Nephron progenitor cell (in vitro differentiated cells): ENCODE measurements at places on chromosomes 3 and 15.

- H3K27me3 ChIP-seq, result peaks cover 6% of the 10 kb centered on the region
- peaks cover 41% of the 10 kb centered on the region for H3K4me1 ChIP-seq
- no peak overlapping the region for H3K4me3 ChIP-seq
- peaks cover 2% of the 10 kb centered on the region for H3K36me3 ChIP-seq
- H3K27ac ChIP-seq, result peak overlapping the region; percentile 62
Observed at GRCh38 chr3:63960048-63960711, 48.0 kb upstream of the SCAANT1 start.

DNA sequence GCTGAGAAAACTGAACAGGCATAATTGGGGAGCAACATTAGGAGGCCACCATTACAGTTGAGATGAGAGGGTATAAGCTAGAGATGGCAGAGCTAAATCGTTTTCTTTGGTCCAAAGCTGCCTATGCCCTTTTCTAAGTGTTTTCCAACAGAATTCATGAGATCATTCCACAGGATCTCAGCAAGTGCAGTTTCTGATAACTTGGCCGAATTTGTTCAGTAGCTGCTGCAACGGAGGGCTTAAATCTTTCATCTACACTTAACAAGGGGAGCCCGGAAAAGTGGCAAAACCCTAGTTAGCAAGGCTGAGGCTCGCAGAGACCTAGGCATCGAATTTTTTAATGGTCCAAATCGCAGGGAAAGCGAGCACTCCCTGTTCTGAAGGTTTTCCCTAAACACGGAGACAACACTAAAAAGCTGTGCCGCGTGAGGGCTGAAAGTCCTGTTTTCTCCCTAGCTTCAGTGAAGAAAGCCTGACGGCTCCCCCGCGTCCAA is 531 bp upstream of the BLOC1S6 start:
- H3K4me3 ChIP-seq, result peak overlapping the region; percentile 88
- peaks cover 3% of the 10 kb centered on the region for H3K27me3 ChIP-seq
- peaks cover 10% of the 10 kb centered on the region for H3K36me3 ChIP-seq
- H3K27ac ChIP-seq, result peak overlapping the region; percentile 100

DNA sequence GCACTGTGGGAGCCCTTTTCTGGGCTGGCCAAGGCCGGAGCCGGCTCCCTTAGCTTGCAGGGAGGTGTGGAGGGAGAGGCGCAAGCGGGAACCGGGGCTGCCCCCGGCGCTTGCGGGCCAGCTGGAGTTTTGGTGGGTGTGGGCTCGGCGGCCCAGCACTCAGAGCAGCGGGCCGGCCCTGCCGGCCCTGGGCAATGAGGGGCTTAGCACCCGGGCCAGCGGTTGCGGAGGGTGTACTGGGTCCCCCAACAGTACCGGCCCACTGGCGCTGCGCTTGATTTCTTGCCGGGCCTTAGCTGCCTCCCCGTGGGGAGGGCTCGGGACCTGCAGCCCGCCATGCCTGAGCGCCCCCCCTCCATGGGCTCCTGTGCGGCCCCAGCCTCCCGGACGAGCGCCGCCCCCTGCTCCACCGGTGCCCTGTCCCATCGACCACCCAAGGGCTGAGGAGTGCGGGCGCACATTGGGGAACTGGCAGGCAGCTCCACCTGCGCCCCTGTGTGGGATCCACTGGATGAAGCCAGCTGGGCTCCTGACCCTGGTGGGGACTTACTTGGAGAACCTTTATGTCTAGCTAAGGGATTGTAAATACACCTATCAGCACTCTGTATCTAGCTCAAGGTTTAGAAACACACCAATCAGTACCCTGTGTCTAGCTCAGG is 707.7 kb downstream of the GRM7 start:
- H3K27me3 ChIP-seq, result peaks cover 3% of the 10 kb centered on the region
- H3K27ac ChIP-seq, result no peak overlapping the region
- peaks cover 6% of the 10 kb centered on the region for H3K36me3 ChIP-seq
- no peak for DNase-seq
- H3K4me1 ChIP-seq, result no peaks in the 10 kb centered on the region
- no peak overlapping the region for H3K4me3 ChIP-seq

GRCh38 chr3:57961177-57961827 is 46.9 kb upstream of the FLNB start:
- H3K4me1 ChIP-seq, result peaks cover 16% of the 10 kb centered on the region
- peaks cover 6% of the 10 kb centered on the region for H3K27me3 ChIP-seq
- H3K36me3 ChIP-seq, result no peaks in the 10 kb centered on the region
- no peak overlapping the region for H3K27ac ChIP-seq
- no peak overlapping the region for H3K4me3 ChIP-seq
- DNase-seq, result no peak

DNA sequence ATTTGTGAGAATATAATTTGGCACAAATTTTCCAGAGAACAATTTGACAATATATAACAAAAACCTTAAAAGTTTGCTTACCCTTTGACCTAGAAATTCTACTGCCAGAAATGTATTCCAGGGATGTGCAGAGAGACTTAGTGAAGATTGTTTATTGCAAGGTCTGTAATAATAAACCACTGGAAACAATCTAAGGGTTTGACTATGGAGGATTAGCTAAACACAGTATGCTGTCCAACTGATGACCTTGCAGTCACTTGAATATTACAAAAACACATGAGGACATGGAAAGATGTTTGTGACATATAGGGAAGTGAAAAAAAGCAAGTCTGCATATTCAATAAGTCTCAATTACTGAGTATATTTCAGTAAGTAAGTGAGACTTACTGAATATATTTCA is 48.1 kb upstream of the CDV3 start:
- no peaks in the 10 kb centered on the region for H3K36me3 ChIP-seq
- no peak overlapping the region for H3K27ac ChIP-seq
- H3K4me3 ChIP-seq, result no peak overlapping the region
- no peak for DNase-seq

DNA sequence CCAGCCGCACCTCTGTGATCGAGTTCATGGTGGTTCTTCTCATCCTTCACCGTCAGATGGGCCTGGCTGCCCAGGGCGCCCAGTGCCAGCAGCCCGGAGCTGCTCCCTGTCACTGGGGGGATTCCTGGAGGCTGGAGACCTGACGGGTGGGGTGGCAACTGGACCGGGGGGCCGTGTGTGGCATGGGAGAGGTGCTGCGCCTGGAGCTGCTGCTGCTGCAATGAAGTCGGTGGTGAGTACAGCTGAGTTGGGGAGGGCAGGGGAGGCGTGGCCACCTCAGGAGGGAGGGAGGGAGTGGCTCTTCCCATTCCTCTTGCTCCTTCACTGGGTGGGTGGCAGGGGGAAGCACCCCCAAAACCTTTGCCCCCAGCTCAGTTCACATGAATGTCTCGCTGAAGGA is 31.7 kb downstream of the TLE3 start:
- H3K4me1 ChIP-seq, result peaks cover 64% of the 10 kb centered on the region
- H3K36me3 ChIP-seq, result peaks cover 52% of the 10 kb centered on the region
- no peak overlapping the region for H3K27ac ChIP-seq
- no peak overlapping the region for H3K4me3 ChIP-seq

GRCh38 chr3:41987627-41988026 is 25.7 kb upstream of the ULK4 start:
- no peak overlapping the region for H3K27ac ChIP-seq
- no peak for DNase-seq
- no peaks in the 10 kb centered on the region for H3K27me3 ChIP-seq
- no peaks in the 10 kb centered on the region for H3K4me1 ChIP-seq
- H3K4me3 ChIP-seq, result no peak overlapping the region
- no peaks in the 10 kb centered on the region for H3K36me3 ChIP-seq

DNA sequence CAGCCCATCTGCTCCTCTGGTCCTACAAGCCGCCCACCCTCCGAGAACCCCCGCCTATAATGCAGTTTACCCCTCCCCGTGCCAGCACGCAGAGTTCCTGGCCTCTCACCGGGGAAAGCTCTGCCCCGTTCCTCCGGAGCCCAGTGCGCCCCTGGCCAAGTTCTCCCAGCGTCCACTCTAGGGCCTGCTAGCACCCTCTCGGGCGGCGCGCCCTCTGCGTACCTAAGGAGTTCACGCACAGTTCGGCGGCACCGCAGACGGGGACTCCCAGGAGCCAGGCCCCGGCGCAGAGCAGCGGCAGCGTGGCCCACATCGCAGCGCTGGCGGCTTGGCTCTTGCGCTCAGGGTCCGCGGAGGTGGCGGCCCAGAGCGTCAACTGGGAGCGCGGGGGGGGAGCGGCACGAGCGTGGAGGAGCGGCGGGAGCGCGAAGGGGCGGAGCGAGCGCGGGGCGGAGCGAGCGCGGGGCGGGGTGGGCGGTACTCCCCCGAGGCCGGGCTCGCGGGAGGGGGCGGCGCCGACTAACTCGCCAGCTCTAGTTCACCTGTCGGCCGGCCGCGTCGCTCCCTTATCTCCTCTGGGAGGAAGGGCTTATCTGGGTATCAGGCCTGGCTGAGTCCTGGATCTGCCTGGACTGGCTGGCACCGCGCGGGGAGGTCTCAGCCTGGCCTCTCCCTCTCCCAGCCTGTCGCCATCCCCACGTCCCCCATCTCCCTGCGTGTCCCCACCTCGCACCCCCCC is at the start of gene CTSH:
CTSH (minus strand) TSS at position 378 of the 739 bp plus-strand sequence; CDS start at position 313, 65 bp downstream.
- DNase-seq, result peak; percentile 94
- peaks cover 62% of the 10 kb centered on the region for H3K27me3 ChIP-seq
- no peak within 1 kb of the TSS for H3K27ac ChIP-seq
- H3K4me3 ChIP-seq, result peak within 1 kb of the TSS; percentile 85
- no peaks in the 10 kb centered on the region for H3K36me3 ChIP-seq

DNA sequence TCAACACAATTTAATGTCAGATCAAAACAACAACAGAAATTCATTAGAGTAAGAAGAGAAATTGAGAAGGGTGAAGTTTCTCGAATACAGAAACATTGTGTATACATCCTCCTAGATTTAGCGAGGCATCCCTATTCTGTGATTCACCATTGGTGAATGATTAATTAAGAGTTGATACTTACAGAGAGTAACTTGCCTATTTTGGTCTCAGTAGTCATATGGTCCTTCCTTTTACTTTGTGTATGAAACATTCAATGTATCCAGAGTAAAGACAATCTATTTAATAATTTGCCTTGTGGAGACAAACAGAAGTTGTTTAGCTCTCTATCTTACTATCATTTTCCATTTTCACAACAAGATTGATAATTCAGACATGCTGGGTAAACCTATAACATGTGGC is 432.0 kb downstream of the ZPLD1 start:
- H3K4me1 ChIP-seq, result no peaks in the 10 kb centered on the region
- no peak overlapping the region for H3K4me3 ChIP-seq
- H3K27ac ChIP-seq, result no peak overlapping the region
- no peaks in the 10 kb centered on the region for H3K36me3 ChIP-seq
- no peak for DNase-seq

- H3K4me3 ChIP-seq, result no peak overlapping the region
- no peak for DNase-seq
- no peak overlapping the region for H3K27ac ChIP-seq
- peaks cover 5% of the 10 kb centered on the region for H3K4me1 ChIP-seq
- peaks cover 4% of the 10 kb centered on the region for H3K27me3 ChIP-seq
- no peaks in the 10 kb centered on the region for H3K36me3 ChIP-seq
Observed at GRCh38 chr3:194540274-194540905, 53.6 kb upstream of the ATP13A3 start.

DNA sequence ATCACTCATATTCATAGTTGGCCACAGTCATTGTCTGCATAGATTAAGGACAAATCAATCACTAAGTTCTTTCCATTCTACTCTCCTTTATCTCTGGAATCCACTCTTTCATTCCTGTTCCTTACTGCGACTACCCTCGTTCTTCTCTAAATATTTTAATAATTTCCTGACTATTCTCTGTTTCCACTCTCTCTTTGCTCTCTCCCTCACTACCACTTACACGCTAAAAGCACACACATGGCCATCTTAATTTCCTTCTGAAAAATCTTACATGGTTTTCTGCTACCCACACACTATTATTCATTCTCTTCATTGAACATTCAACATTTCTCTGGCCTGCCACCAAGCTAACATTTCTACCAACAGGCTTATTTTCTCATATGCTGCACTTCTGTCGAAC is 279.6 kb upstream of the PLSCR5 start:
- no peak overlapping the region for H3K27ac ChIP-seq
- H3K27me3 ChIP-seq, result no peaks in the 10 kb centered on the region
- no peaks in the 10 kb centered on the region for H3K36me3 ChIP-seq
- no peak for DNase-seq
- H3K4me3 ChIP-seq, result no peak overlapping the region

DNA sequence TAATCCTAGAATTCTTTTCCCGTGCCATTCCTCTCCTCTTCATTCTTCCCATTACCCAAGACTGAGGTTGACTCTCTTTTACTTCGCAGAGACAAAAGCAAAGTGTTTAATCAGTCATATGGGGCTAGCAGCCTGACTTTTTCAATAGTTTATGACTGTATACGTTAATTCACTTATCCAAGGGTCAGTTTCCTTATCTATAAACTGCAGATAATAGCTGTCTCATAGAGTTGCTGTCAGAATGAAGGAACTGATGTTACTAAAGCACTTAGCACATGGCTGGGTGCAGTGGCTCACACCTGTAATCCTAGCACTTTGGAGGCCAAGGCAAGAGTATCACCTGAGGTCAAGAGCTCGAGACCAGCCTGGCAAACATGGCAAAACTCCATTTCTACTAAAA is 43.5 kb upstream of the ULK4 start:
- DNase-seq, result no peak
- H3K36me3 ChIP-seq, result peaks cover 3% of the 10 kb centered on the region
- H3K4me3 ChIP-seq, result no peak overlapping the region
- peaks cover 2% of the 10 kb centered on the region for H3K4me1 ChIP-seq

GRCh38 chr3:139106013-139106932 is 61.6 kb upstream of the PRR23C start:
- no peak overlapping the region for H3K4me3 ChIP-seq
- H3K27me3 ChIP-seq, result peaks cover 28% of the 10 kb centered on the region
- peaks cover 27% of the 10 kb centered on the region for H3K4me1 ChIP-seq
- DNase-seq, result no peak
- H3K27ac ChIP-seq, result no peak overlapping the region
- no peaks in the 10 kb centered on the region for H3K36me3 ChIP-seq

DNA sequence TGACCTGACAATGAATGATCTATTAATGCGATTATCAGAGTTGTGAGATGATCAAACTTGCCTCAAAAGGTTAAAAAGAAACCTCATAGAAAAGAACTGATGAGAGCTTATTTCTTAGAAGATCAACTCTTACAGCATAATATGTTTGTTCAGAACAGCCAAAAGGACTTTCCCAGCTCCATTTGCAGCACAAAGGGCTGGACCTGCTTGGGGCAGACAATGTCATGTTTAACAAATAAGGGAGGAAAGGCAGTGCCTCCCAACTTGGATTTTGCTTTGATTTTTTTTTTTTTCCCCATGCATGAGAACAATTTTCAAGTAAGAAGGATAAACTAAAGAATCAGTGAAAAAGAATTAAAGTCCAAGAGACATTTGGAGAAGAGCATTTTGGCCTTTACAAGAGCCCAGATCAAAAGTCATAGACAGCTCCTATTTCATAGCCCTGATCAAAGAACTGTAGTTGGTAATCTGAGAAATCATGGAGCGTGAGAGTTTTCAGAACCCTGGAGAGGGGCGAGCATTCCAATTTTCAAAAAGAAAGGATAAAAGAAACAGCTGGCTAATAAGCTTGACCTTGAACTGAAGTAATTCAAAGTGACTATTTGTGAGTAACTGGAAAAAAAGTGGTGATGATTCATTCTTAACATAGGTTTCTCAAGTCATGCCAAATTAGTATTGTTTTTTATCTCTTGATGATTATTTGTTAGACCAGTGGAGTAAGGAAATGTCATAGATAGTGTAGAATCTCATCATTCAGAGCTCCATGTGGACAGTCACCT is 136.0 kb upstream of the CFAP20DC start:
- H3K4me1 ChIP-seq, result no peaks in the 10 kb centered on the region
- H3K4me3 ChIP-seq, result no peak overlapping the region
- H3K27me3 ChIP-seq, result peaks cover 3% of the 10 kb centered on the region
- no peak overlapping the region for H3K27ac ChIP-seq
- DNase-seq, result peak; percentile 13

GRCh38 chr3:138399766-138400165 is 34.6 kb upstream of the ESYT3 start:
- peaks cover 40% of the 10 kb centered on the region for H3K36me3 ChIP-seq
- H3K27ac ChIP-seq, result no peak overlapping the region
- DNase-seq, result no peak
- H3K27me3 ChIP-seq, result no peaks in the 10 kb centered on the region
